Brain (organoid and tissue), 16 donors: ENCODE measurements at places on chromosomes 13 and 19. TPM values are rescaled to one million over a fixed set of nuclear protein-coding genes. Genes with fewer than 3 reads are reported as not detected.

- no peak for DNase-seq
Observed at GRCh38 chr13:110914081-110914330, 863 bp downstream of the ANKRD10 start.

DNA sequence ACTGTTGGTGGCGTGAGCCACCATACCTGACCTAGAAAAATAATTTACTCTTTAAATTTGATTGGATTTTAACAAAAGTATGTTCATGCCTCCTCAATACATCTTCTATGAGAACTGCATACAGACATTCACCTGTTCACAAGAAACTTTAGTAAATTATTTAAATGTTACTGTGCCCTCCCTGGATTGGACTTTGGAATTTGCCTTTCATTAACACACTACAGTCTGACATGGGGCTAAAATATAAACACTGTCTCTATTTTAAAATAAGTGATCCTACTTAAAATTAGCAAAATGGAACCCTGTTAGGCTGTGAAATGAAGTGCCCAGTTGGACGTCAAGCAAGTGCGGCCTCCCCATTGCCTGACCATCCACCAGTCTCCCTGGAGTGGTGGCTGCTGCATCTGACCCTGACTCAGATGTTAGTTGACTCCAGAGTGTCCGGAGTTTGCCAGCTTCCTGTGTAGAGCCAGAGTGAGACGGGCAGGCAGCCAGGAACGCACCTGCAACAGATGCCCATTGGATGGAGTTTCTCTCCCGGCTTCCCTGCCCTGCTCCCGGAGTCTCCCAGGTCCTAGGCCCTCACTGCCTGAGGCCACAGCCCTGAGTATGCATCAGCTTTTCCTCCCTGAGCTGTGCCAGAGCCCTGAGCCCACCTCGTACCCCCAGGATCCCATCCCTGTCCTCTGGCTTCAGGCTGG is 45.9 kb upstream of the ATP11A start:
- no peak for DNase-seq

The SYT5 gene
- 51.8 TPM for polyA plus RNA-seq

DNA sequence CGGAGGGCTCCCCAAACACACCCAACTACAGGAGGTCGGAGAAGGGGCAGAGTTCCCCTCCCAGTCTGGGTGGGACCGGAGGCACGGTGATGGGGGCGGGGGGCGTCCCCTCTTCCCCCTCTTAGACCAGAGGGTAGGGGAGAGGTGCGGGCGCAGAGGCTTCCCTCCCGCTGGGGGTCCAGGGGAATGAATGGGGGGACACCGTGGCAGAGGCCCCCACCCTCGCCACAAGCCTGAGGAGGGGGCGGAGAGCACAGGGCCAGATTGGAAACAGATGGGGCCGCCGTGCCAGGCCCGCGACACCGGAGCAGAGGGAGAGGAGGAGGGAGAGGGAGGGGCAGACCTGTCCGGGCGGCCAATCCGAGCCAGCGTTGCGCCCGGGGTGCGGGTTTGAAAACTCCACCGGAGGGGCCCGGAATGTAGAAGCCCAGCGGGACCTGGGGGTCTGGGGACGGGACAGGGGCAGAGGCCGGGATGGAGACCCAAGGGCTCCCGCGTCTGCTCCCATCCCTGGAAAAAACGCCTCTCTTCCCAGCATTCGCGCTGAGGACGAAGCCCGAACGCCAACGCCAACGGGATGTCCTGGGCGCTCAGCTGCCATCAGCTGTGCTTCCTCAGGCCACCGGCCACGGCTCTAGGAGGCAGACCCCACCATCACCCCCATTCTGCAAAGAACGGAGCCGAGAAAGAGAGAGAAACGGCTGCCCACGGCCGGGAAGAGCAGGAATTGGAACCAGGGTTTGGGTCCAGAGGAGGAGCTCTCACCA is 46.8 kb downstream of the PTPRS start:
- peak; percentile 72 for DNase-seq
